ENCODE measurements at places on chromosomes 1 and 21. TPM values are rescaled to one million over a fixed set of nuclear protein-coding genes. Genes with fewer than 3 reads are reported as not detected.

DNA sequence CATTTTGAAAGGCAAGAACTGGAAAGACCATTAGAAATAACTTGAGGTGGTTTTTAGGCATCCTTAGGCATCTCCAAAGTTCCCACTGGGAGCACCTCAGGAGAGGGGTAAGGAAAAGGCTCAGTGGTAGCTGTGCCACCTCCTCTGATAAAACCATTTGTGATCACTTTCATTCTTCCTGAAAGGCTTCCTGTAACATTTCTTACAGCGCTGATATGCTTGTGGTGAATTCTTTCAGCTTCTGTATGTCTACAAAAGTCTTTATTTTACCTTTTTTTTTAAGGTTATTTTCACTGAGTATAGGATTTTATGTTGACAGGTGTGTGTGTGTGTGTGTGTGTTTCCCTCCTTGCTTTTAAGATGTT is 54.8 kb downstream of the VANGL2 start:
- DNase-seq = no peak

DNA sequence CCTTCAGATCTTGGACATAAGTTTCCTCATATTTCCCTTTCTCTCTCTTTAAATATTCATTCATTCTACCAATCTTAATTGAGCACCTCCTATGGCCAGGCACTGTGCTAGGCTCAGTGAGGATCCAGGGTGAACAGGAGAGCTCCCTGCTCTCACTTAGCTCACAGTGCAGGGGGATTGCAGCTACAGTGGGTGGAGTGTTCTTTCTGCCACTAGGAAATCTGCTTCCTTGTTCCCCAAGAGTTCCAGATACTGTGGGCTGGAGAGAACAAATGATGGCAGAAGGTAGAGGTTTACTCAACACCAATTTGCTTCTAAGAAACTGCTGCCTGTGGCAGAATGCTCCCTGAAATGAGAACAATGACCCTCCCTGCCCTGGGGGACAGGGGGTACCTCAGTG is 5.1 kb upstream of the FABP3 start:
- DNase-seq = no peak

- DNase-seq = no peak
These were observed 660 bp downstream of the GCLM start for GRCh38 chr1:93908394-93909145.

NPHS2 gene
- polyA plus RNA-seq = 480 TPM

RWDD3 gene
- 52.4 TPM for polyA plus RNA-seq
